ENCODE measurements at places on chromosomes 1 and 21. TPM values are rescaled to one million over a fixed set of nuclear protein-coding genes. Genes with fewer than 3 reads are reported as not detected.

GRCh38 chr1:56803561-56804156, 15.5 kb downstream of the FYB2 start:
- peak; percentile 70 for DNase-seq
- no peak overlapping the region for H3K4me3 ChIP-seq
- no peak overlapping the region for H3K27ac ChIP-seq
- no peaks in the 10 kb centered on the region for H3K27me3 ChIP-seq

DNA sequence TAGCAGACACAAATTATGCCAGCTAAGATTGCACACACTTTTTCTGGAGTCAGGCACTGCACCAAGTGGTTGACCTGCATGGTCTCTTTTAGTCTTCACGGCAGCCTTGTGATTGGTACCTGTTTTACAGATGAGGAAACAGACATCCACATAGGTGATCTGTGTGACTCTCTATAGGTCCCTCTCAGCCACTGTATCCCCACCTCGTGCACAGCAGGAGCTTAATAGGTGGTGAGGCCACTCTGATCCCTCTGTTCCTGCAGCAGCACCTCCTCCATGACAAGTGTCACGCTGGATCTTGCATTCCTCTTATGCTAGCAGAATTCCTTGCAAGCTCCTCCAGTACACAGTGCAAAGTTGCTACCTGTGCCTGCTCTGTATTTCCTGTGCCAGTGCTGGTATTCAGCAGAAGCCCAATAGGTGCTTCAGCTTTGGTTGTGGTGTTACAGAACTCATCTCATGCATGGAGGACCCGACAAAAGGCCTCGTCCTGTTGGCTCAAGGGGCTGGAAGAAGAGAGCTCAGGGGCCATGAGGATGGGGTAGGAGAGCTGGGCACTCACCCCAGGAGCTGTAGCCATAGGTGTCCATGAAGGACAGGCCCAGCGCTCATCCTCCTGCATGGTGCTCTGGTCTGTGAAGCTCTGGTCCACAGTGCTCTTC, 546.7 kb downstream of the PTPRU start:
- DNase-seq = no peak
- H3K4me3 ChIP-seq = no peak overlapping the region
- no peaks in the 10 kb centered on the region for H3K27me3 ChIP-seq
- no peak overlapping the region for H3K27ac ChIP-seq
- H3K4me1 ChIP-seq = no peaks in the 10 kb centered on the region

- no peaks in the 10 kb centered on the region for H3K4me1 ChIP-seq
- H3K36me3 ChIP-seq = peaks cover 6% of the 10 kb centered on the region
Observed at GRCh38 chr1:16925635-16926490, 4.1 kb downstream of the CROCC start.

DNA sequence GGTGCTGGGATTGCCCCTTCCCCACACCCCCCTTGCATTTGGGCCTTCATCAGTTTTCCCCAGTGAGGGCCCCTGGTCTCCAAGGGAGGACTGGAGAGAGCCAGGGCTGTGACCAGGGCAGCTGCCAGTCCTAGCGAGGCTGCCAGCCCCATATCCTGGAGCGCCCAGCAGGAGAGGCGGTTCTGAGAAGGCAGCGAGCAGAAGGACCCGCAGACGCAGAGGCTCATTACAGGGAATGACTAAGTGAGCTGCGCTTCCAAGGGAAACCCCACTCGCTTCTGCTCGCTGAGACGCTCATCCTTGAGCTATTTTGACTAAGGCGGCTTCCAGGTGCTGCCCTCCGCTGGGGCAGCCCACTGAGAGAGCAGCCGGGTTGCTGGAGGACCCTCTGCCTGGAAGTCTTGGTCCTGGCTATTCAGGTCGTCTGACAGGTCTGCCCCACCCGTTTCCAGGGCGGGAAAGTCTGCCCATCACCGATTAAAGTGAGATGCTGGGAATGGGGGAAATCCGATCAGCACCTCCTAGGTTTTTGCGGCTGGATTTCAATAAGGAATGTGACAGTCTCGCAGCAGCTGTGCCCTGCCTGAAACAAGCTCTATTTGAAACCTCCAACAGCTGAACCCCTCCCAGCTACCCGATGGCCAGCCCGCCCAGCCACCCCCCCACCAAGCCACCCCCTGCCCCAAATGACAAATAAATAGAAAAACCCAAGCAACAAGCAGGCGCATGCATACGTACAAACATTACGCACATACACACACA, 2.8 kb downstream of the KCNN3 start:
- peaks cover 2% of the 10 kb centered on the region for H3K27me3 ChIP-seq
- no peak overlapping the region for H3K4me3 ChIP-seq
- peaks cover 7% of the 10 kb centered on the region for H3K4me1 ChIP-seq
- peak; percentile 53 for DNase-seq

- H3K27ac ChIP-seq = no peak overlapping the region
- no peaks in the 10 kb centered on the region for H3K36me3 ChIP-seq
- DNase-seq = no peak
- H3K4me1 ChIP-seq = no peaks in the 10 kb centered on the region
- H3K4me3 ChIP-seq = no peak overlapping the region
Observed at GRCh38 chr1:211724687-211725196, 49.3 kb upstream of the NEK2 start.

DNA sequence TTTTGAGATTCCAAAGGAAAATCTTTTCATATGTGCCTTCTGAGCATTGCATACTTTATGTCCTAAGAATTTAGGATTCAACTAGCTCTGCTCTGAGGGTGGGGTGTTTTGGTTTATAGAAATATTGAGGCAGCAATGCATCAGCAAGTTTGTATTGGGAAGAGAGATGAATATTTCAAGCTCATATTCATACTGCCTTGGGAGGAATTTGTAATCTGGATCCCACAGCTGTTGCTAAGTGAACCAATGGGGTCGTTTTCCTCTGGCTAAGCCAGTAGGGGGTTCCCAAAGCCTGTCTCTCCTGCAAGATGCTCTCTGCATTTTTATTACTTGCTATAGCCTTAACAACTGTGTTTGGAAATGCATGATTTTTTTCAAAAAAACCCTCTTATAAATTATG, 130.6 kb downstream of the SNX7 start:
- no peak overlapping the region for H3K27ac ChIP-seq
- no peaks in the 10 kb centered on the region for H3K27me3 ChIP-seq
- no peaks in the 10 kb centered on the region for H3K4me1 ChIP-seq
- no peak overlapping the region for H3K4me3 ChIP-seq

DNA sequence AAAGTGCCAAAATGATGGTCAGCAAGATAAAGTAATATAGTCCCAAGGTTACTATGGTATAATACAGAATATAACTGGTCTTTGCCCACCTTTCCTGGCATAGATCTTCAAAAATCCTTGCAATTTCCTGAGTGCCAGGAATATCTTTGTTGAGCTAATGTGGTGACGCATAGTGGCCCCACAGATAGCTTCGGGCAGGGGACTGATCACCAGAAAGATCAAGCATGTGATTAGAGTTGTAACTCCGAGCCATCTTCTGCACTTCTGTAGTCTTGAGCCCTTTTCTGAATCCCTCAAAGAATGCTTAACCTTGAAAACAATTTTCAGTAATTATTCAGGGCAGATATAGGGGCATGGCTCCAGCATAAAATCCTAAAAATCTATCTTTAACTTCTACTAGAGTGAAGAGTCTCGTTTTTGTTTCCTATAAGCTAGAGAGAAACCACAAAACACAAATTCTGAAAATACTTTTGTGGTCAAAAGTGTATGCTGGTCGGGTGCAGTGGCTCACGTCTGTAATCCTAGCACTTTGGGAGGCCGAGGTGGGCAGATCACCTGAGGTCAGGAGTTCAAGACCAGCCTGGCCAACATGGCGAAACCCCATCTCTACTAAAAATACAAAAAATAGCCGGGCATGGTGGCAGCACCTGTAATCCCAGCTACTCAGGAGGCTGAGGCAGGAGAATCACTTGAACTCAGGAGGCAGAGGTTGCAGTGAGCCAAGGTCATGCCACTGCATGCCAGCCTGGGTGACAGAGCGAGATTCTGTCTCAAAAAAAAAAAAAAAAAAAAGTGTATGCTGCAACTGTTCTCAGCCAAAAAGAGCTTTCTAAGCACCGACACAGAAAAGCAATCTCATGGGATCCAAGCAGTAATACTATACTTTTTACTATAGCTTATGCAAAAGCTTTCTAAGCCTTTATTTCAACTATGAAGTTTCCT, 62.8 kb downstream of the NVL start:
- no peak for DNase-seq
- no peak overlapping the region for H3K4me3 ChIP-seq
- H3K36me3 ChIP-seq = peaks cover 70% of the 10 kb centered on the region
- no peaks in the 10 kb centered on the region for H3K4me1 ChIP-seq
- no peaks in the 10 kb centered on the region for H3K27me3 ChIP-seq

DNA sequence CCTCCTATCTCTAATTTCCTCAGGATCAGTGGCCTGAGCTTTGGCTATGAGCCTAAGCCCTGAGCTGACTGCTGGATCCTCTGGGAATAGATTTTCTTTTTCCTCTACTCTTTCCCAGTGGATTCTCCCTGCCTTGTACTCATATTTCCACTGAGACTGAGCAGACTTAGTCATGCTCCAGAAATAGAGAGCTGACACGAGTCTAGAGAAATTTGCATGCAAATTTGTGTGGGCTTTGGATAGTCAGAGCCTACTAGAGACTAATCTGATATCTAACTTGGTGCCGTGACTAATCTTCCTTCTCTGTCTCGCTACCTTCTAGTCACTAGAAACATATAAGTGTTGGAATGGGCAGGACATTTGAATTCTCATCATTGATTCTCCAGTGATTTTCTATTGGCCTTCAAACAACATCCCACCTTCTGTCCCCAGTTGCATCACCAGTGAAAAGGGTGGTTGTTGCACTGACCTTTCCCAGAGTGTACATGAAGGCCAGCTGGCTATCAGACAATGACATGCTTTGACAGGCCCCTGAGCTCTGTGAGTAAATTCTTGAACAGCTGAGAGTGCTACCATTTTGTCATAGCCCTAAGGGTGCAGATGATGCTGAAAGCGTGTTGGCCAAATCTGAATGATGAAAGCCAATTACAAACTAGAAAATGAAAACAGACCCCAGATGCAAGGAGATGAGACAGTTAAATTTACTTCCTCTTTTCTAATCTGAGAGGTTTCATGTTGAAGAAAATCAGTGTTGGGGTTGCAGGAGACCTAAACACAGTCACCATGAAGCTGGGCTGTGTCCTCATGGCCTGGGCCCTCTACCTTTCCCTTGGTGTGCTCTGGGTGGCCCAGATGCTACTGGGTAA, at the start of gene FCRLA:
Gene FCRLA (plus strand): TSS at position 748 of the 866 bp plus-strand sequence. CDS start 36 bp downstream, at position 784.
- no peaks in the 10 kb centered on the region for H3K4me1 ChIP-seq
- no peaks in the 10 kb centered on the region for H3K27me3 ChIP-seq
- no peaks in the 10 kb centered on the region for H3K36me3 ChIP-seq
- no peak within 1 kb of the TSS for H3K27ac ChIP-seq

The RNPC3 gene
- 12.2 TPM for total RNA-seq

The GBP2 gene
- not detected for total RNA-seq

The NCF2 gene
- not detected for total RNA-seq

The KRTAP12-1 gene
- not detected for total RNA-seq

The PIGR gene
- total RNA-seq = not detected

The ST6GALNAC5 gene
- 3.8 TPM for total RNA-seq

The TCP10L gene
- total RNA-seq = 5.1 TPM

The ANGPTL3 gene
- not detected for total RNA-seq

The TCHH gene
- total RNA-seq = not detected
